ENCODE measurements at places on chromosomes 3 and 15.

DNA sequence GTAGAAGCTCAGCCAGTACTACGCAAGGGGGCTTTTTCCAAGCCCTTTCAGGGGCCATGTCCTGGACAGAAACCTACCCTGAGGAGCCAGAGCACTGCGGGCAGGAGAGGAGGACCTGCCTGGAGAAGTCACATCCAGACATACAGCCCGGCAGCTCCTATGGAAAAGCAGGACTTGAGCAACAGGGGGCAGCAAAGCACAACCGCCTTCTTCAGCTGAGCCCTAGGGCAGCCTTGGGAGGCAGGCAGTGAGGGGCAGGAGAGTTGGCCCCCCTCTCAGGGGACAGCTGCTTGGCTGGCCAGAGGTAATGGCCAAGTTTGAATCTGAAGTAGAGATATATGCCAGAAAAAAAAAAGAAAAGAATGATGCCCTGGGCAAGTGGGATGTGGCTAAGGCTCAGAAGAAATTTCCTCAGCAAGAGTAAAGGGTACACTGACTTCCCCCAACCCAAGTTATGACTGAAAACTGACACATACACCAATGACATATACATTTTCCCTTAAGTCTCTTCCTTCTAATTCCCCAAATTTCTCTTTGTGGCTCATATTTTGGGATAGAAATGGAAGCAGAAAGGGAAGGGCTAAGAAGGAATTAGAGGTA is 56.9 kb downstream of the CYP19A1 start:
- DNase-seq = peak; percentile 58

DNA sequence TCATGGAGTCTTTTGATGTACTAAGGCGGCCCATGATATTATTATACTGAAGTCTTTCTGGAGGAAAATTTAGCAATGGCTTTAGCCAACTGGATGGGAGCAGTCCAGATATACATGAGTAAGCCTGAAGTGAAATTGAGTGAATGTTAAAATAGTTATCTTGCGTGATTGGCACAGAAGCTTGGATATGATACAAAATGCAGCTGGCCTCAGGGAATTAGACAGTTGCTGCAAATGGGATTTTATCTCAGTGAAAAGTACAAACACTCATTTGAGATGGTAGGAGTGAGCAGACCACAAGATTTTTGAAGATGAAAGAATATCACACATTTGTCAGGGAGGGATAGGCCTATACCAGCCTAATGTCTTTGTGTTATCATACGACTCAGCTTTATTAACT is 8.9 kb downstream of the LMOD3 start:
- DNase-seq = no peak

DNA sequence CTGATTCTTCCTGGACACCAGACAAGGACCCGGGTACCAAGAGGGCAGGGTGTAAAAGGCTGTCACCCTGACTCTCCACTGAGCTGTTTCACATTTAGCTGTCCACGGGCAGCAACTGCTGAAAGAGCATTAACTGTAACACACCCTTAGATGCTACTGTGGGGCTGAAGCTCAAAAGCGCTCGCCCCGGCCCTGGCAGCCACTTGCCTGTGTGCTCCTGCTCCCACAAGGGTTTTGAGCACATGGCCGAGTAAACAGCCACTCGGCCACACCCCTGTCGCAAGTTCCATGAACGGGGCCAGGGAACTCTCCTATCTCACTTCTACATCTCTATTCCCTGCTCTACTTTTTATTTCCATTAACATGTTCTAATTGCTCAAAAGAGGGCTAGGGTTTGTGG is 421.7 kb downstream of the TUSC7 start:
- no peak for DNase-seq

GRCh38 chr3:169227911-169228310 is 435.6 kb downstream of the MECOM start:
- no peak for DNase-seq

DNA sequence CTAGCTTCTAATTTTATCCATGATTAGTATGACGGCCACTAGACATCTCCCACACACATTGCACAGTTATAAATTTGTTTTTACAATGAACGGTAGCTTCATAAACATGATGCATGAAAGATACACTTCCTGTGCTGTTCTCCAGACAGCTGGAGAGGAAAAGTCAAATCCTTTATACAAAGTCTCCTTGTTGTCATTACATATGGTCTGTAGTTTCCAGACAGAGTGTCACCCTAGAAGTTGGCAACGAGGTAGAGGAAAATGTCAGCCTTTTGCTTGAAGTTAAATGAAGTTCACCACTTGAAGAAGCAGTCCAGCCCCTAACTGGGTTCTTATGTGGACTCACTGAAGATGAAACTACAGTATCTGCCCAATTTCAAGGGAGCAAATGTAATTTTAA is 253.0 kb upstream of the P2RY1 start:
- DNase-seq = no peak

- no peak for DNase-seq
Measured at GRCh38 chr3:9204253-9204992, 45.0 kb downstream of the SRGAP3 start.

DNA sequence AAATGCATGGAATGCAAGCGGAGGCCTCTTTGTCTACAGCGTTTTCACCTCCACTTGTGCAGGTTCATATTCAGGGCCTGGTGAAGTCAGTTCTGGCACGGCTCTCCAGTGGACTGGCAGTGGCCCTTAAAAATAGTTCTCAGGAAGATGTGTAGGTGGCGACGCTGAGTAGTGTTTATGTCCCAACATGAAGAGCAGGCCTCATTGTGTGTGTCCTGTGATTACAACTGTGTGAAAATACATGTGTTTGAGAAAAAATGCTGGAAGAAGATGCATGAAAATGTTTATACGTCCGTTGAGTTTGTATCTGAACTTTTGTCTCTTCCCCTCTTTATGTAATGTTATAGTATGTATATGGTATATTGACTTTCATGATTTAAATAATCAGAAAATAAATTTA is 7.2 kb downstream of the LIPC start:
- no peak for DNase-seq

Measured in caudate nucleus (tissue), 63 donors.